ENCODE measurements at places on chromosomes 7 and 10.
A peak's percentile ranks its signal among the peaks of the same experiment; 100 is the strongest.

- DNase-seq, result no peak
Measured at GRCh38 chr7:94205529-94205928, 189.2 kb upstream of the COL1A2 start.

DNA sequence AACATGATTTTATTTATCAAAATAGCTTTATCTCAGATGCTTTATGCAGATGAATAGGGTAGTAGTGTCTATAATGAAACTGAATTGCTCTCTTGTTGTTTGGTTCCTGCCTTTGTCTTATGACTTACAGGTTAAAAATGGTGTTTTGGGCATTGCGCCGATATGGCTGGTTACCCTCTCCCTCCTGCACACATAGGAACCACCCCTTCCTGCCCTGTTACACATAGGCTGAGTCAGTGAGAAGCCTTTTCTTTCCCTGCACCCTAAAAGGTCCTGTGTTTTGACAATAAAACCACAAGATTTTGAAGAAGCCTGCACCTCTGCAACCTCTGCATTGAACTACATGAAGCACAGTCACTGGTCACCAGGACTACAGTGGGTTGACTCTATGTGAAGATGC lies 655.8 kb upstream of the ANKRD30A start:
- no peak for DNase-seq

DNA sequence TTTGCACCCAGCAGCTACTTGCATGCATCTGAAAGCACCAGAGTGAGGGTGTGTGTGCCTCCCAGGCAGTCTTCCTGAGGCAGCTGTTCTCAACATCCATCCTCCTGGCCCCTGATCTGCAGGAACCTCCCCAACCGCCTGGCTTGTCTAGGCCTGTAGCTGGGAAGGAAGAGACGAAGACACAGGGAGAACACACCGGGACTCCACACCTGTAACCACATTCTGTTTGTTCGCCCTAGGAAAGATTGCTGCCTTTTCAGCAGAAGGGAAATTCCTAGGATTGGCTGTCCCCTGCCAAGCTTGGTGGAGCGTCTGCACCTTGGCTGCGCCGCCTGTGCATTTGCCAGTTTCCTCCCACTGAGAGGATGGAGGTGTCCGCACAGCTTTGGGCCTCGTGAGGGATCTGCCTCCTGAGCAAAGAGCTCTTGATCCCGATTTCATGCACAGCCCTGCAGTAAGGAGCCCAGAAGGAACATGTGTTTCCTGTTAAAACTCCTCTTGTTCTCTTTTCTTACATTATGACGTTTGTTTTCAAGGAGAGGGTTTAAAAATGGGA lies 154.6 kb downstream of the TPST1 start:
- DNase-seq, result peak; percentile 40

DNA sequence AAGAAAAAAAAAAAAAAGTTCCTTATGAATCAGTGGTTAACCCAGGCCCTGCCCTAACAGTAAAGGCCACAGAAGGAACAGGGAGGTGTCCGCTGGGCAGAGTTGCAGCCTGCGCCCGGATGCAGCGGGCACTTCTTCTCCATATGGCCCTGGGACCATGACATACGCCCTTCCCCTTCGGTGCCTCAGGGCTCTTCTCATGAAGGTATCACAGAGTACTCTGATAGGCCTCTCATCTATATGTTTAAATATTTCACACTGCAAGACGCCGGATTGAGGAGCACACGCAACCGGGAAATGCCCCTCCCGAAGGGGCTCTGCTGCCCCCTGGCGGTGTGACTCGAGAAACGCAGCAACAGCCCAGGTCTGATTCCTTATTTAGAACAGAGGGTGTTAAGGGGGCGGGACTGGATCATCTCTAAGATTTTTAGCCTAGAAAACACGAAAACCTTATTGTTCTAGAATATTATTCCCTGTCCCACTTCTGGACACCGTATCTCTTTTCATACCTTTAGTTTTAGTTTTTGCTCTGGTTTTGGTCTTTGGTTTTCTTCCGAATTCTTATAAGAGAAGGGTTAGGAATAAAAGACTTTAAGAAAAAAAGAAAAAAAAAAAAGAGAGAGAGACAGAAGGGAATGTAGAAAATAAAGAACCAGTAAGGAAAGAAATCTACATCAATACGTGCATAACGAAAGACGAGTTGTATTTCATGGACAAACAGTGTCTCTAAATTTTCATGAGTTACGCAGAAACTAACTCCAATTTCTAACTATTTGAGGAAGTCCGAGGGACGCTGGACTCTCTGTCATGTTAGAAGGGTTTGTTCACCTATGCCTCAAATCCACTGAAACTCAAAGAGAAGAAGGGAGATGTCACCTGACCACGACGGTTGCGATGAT lies 12.0 kb downstream of the DAGLB start:
- DNase-seq, result peak; percentile 84

GRCh38 chr7:50682079-50682478 lies 100.6 kb downstream of the GRB10 start:
- no peak for DNase-seq

GRCh38 chr7:130974169-130974568 lies 240.2 kb upstream of the KLF14 start:
- no peak for DNase-seq

DNA sequence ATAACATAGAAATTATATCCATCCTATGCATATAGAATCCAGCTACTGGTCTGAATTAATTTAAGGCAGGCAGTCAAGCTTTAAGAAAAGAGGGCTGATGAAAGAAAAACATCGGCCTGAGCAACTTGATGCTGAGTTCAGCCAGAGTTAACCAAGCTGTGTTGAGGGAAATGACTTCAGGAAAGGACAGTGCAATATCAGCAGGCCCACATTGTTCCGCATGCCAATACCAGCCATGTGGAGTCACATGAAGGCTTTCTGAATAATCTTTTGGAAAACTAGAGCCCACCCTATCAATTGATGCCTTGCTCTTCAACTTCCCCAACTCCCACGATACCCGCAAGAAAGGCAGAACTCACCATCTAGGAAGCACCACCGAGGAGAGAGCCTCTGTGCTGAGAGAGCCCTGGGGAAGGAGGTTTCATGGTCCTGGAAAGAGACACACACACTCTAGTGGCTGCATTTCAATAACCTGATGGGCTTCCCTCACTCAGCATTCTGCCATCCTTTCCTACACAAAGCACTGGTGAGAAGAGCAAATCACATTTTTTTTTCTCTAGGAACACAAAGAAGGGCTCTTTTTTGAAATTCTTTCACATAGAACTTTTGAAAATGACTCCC lies 125.8 kb upstream of the PTN start:
- DNase-seq, result no peak

DNA sequence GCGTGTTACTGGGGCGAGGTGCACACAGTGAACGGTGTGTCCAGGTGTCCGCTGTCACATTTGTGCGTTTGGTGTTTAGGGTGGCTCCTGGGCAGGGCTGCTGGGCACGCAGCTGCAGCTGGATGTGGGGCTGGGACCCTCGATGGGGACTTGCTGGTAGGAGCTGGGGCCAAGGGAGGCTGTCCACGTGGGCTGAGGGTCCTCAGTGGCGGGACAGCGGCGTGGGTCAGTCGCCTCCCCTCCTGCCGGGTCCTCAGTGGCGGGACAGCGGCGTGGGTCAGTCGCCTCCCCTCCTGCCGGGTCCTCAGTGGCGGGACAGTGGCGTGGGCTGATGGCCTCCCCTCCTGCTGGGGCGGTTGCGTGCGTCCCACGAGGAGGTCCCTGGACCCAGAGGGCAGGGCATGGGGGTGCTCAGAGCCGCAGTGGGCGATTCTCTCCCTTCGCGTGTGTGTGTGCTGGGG lies 68.5 kb downstream of the INPP5A start:
- DNase-seq, result no peak

DNA sequence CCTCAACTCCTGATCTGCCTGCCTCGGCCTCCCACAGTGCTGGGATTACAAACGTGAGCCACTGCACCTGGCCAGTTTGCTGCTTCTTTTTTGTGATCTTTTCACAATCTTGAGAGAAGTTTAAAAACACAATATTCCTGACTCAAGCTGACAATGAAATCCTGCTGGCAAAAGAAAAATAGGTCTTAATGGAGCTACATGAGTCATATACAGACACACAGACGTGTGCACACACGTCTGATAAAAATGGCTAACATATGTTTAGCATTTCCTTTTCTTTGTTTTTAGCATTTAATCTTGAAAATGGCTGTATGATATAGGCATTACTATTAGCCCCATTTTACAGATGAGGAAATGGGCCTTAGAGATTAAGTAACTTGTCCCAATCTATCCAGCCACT lies 29.4 kb upstream of the RAB18 start:
- DNase-seq, result no peak
